ENCODE measurements at places on chromosomes 13 and 19. TPM values are rescaled to one million over a fixed set of nuclear protein-coding genes. Genes with fewer than 3 reads are reported as not detected.

DNA sequence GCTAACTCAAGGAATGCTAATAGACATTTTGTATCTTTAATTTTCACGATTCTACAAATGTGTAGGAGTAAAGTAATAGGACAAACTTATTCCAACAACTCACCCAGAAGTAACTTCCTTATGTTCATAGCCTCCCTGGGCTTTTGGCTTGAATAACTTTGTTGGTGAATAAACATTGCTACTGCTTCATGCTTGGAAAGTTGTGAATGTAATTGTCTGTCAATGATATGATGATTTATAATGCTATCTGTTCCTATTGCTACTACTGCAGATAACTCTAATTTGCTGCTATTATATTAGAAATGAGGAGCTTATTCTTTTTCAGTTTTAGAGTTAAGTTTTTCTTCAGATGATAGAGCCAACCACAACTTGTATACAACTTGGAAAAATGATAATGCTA, 307.7 kb downstream of the PCDH9 start:
- DNase-seq: no peak
- H3K4me3 ChIP-seq: no peak overlapping the region
- H3K36me3 ChIP-seq: no peaks in the 10 kb centered on the region
- no peak overlapping the region for H3K27ac ChIP-seq

DNA sequence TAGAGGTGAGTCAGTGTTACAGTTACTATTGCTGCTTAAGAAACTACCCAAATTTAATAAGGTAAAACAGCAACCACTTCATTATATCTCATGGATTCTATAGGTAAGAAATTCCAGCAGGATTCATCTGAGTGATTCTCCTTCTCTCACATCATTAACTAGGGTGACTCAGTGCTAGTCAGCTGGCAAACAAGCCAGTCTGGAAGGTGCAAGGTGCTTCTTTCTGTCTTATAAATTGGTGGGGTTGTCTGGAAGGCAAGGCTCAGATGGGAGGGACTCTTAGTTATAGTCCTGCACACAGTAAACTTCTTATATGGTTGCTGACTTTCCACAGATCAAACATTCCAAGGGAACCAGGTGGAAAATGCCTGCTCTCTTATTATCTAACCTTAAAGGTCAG, 484.5 kb downstream of the GPC5 start:
- H3K27me3 ChIP-seq: no peaks in the 10 kb centered on the region
- no peak for DNase-seq
- no peaks in the 10 kb centered on the region for H3K4me1 ChIP-seq
- no peaks in the 10 kb centered on the region for H3K36me3 ChIP-seq
- H3K4me3 ChIP-seq: no peak overlapping the region

DNA sequence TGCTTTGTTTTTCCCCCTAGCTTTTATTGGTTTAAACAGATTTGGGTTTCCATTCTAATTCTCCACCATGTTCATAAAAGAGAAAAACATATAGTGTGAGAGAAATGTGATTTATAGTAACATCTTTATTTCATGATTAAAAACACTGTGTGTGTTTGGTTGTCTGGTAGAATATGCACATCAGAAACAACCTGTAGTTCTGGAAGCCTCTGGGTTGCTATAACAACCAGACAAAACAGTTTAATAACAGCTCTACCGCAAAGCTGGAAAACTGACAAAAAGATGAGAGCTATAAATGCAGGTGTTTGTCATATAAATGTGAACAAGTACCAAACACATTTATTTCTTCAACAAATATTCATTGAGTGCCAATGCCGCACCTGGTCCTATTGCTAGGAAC, 9.8 kb downstream of the KBTBD6 start:
- DNase-seq: no peak
- no peaks in the 10 kb centered on the region for H3K36me3 ChIP-seq
- H3K4me3 ChIP-seq: no peak overlapping the region
- no peak overlapping the region for H3K27ac ChIP-seq
- no peaks in the 10 kb centered on the region for H3K27me3 ChIP-seq

The RAB3A gene
- polyA plus RNA-seq: 4.1 TPM
